AG04450 (cell line): ENCODE measurements at places on chromosomes 13 and 19. TPM values are rescaled to one million over a fixed set of nuclear protein-coding genes. Genes with fewer than 3 reads are reported as not detected.

Gene ZNF20
- polyA plus RNA-seq = 2.4 and 2.7 TPM in 2 replicates

Gene GTF2F1
- 33.7 and 43.7 TPM in 2 replicates for polyA plus RNA-seq

Gene SIGLEC5
- polyA plus RNA-seq = not detected in 2 replicates

DNA sequence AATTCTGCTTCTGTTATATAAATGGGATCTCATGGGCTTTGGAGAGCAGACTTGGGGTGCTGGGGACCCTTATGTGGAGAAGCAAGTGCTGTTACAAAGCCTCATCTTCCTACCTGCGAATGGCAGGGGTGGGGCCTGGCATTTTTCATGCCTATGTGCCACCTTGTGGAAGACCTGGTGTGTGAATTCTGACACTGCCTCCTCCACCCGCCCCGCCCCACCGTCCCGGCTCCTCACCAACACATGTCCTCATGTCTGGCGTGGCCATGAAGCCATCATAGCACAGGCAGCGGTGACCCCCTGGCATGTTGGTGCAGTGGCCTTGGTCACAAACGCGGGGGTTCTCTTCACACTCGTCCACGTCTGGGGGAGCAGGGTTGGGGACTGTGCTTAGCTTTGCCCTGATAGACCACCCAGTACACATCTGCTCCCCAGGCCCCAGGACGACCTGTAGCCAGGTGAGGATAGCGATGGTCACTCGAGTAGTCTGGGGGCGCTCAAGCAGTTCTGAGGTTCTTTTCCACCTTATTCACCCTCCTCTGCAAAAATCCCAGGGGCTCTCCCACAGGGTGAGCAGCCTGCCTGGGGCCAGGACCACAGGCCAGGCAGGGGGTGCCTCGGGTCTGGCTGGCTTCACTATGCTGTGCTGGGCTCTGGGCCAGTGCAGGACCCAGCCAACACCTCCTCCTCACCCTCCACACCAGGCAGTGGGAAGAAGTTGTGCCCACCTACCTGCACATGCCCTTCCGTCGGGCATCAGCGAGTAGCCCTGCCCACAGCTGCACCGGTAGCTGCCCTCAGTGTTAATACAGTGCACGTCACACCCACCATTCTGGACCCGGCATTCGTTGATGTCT, 32.7 kb downstream of the FBN3 start:
- no peak for DNase-seq

DNA sequence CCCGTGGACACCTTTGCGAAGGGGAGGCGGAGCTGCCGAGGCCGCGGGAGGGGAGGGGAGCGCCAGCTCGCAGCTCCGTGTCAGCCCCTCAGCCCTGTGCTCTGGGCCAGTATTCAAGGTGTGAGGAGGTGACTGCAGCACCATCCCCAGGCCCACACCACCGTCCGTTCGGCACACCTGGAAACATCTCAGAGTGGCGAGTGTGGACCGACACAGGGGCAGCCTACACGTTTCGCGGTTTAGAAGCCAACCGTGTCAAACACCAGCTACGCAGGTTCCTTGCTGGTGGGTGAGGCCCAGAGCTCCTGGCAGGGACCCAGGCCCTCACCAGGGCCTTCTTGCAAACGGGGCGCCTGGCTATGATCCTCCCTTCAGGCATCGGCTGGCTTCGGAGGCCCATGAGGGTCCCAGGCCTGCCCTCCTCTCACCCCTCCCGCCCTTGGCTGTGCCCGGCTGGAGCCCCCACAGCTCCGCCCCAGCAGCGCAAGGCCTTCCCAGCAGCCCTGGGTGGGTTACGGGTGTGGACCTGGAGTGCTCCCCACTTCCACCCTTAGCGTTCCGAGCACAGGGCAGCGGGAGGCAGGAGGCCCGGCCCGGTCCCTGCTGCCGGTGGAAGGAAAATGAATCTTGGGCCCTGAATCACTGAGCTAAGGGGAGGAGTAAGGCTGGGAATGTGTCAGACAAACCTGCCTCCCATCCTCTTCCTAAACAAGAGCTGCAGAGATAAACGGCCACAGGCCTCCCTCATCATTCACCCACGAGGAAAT, 1.2 kb downstream of the C13orf46 start:
- no peak for DNase-seq

- no peak for DNase-seq
Measured at GRCh38 chr19:4609878-4610511, 29.3 kb upstream of the TNFAIP8L1 start.

DNA sequence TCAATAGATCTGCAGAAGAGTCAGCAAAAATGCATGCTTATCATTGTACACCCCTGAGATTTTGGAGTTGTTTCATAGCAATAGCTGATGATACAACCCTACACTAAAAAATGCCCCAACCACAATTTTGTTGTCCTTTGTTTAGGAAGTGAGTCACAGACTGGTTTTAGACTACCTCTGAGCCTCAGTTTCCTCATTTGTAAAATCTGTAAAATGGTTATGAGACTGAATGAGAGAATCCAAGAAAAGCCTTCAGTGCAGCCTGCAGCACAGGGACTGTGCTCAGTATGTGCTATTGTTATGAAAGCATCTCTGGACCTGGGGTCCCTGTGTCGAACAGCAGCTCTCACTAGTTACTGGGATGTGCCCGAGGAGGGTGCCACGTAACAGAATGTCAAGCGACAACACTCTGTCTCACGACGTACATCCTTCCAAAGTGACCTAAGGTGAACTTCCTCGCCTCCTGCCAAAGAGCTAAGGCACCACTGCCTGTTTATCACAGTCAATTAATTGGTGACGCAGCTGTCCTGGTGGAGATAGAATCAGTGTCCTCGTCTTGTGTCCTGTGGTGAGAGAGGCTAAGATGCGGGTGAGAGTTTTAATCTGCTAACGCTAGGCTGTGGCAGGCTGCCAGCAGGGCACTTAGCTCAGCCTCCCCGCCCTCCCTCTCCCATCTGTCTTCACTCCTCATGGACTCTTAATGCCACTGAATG, 18.1 kb downstream of the DHRS12 start:
- no peak for DNase-seq

DNA sequence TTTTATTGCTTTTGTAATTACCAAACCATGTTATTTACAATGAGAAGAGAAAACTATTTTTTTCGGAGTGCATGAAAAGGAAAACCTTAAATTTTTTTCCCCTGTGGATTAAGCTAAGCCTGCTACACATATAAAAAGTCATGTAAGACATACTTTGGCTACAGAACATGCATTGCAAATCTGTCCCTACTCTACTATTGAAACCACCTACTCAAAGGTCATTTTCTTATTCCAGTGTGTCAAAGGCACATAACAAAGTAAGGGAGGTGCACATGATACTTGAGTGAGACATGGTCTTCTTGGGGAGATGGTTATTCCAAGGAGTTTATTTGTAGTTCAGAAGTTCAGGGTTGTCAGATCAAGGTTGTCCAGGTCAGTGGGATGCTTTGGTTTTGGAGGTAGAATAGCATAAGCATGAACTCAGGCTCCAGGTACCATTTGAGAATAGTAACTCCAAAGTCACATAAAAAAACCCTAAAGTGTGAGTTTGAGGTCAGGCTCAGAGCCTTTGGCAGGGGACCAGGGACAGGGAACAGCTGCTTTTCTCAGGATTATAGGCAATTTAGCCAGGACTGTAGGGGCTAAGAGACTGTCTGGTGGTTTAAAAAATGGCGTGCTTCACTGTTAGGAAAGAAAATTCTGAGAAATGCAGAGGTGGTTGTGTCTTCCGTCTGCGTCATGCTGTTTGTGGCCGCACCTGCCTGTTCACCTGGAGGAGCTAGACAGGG, 15.4 kb downstream of the FARP1 start:
- no peak for DNase-seq

DNA sequence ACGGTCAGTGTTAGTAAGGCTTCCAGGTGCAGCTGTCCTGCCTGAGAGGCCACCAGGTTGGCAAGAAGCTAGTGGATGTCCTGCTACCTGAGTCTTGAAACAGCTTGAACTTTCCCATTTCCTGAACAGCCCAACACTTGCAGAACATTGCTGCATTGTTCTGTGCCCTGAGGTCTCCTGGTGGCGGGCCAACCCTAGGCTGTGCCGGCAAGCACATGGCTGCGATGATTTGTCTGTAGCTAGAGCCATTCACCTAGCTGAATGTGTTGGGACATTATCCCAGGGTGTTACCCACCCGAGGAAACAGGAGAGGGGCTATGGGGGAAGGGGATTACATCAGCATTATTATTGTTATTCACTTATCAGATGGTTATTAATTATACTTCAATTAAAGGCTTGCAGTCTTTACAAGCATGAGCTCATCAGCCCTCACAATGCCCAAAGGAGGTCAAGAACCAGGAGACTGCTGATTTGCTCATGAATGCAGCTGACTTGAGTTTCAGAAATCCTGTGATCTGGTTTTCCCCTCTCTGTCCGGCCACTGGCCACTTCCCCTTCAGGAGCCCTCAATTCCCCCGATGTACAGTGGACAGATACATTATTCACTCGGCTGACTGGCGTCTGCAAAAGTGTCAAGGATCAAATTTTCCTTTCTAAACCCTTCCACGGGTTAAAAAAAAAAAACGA, 187.6 kb upstream of the TSC22D1 start:
- DNase-seq = no peak

GRCh38 chr13:99009987-99010551, 32.2 kb upstream of the DOCK9 start:
- DNase-seq = no peak
